T47D (cell line): ENCODE measurements at places on chromosomes 5 and 9.
A peak's percentile ranks its signal among the peaks of the same experiment; 100 is the strongest.

GRCh38 chr5:6244339-6244714 is 134.0 kb downstream of the MED10 start:
- DNase-seq: no peak

DNA sequence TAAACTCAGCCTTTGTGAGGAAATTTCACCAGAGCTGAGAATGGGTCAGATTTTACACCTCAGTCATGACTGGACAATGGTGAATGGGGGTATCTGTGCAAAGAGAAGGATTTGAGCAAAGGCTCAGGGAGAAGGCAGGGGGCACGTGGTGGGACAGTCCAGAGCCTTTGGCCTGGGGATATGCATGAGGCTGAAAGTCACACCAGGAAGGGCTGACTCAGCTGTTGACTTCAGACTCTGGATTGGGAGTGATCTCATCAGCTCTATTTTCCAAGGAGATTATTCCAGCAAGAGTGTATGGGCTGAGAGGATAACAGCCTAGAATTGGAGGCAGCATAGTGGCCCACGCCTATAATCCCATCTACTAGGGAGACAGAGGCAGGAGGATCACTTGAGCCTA is 53.6 kb downstream of the SAXO1 start:
- DNase-seq: no peak

DNA sequence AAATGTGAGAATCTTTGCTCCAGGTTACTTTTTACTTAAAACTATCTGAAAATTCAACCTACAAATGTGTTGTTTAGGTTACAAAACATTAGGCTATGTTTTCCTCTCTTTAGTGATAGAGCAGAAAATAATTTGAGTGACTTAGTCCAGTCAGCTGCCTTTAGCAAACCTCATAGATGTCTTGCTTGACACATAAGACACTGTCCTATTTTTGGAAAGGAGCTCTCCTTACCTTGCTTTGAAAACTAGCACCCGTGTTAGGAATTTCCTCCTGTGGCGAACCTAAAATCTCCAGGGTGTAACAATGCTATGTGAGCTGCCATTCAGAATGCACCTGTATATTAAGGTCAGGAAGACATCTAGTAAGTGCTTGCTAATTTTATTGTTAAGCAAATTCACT is 221.2 kb upstream of the CD180 start:
- DNase-seq: no peak

DNA sequence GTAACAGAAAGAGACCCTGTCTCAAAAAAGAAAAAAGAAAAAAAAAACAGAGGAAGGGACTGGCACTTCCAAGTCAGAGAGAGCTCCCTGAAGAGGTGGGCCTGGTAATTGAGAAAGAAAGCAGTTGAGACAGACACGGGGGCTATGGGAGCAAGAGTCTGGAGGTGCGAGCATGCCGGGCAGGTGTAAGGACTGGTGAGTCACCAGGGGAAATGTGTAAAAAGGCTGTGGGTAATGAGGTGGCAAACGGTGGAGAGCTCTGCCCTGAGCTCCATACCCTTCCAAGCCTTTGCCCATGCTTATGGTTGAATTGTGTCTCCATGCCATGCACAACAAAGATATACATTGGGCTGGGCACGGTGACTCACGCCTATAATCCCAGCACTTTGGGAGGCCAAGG is 18.0 kb upstream of the JADE2 start:
- no peak for DNase-seq

GRCh38 chr5:164650427-164650826 is 1145.0 kb downstream of the MAT2B start:
- no peak for DNase-seq

GRCh38 chr9:131303381-131304321 is 14.1 kb downstream of the PLPP7 start:
- DNase-seq: no peak

GRCh38 chr9:134707031-134707680 is 65.6 kb downstream of the COL5A1 start:
- no peak for DNase-seq

DNA sequence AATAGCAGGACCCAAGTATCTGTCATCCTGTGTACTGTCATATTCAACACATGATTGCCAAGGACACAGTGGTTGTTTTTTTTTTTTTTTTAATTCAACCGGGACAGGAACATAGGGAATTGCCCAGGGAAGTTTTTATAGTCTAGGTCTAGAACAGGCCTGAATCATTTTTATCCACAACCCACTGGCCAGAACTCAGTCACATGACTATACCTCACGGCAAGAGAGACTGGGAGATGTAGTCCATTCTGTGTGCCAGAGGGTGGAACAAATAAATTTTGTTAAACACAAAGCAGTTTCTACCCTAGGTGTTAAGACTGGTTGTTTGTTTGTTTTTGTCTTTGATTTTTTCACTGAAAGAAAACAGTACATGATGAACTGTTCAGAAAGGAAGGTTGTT is 105.8 kb upstream of the SMARCA2 start:
- DNase-seq: no peak

GRCh38 chr9:98101416-98101815 is 17.6 kb downstream of the TRIM14 start:
- DNase-seq: no peak

GRCh38 chr5:78903861-78904260 is 81.2 kb downstream of the ARSB start:
- no peak for DNase-seq

DNA sequence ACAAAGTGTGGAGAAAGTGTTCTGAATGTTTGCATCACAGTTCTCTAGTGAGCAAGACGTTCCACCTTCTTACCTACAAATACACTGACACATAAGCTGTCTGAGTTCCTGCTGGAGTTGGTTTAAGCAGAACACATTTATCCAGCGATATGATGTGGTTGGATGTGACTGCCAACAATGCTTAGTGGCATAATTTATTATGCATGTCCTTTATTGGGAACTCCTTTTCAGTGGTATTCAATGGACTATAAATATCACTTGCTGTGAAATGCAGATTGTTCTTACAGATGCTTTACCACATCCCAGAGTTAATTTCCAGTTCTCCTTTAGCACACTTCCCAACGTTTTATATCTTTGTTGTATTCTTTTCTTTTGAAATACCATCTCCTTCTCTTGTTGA is 222.2 kb downstream of the LURAP1L start:
- no peak for DNase-seq

DNA sequence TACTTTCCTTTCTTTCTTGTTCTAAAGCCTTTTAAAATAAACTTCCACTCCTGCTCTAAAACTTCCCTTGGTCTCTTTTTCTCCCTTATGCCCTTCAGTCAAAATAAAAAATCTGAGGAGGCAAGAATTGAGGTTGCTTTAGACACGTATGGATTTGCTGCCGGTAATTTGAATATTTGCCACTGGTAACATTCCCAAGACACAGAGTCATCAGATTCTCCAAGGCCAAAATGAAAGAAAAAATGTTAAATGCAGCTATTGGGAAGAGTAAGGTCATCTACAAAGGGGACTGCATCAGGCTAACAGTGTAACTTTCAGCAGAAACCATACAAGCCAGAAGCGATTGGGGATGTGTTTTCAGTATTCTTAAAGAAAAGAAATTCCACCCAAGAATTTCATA is 311.1 kb downstream of the CDH18 start:
- DNase-seq: no peak

GRCh38 chr9:114887963-114888362 is 42.4 kb downstream of the TNFSF8 start:
- DNase-seq: no peak

DNA sequence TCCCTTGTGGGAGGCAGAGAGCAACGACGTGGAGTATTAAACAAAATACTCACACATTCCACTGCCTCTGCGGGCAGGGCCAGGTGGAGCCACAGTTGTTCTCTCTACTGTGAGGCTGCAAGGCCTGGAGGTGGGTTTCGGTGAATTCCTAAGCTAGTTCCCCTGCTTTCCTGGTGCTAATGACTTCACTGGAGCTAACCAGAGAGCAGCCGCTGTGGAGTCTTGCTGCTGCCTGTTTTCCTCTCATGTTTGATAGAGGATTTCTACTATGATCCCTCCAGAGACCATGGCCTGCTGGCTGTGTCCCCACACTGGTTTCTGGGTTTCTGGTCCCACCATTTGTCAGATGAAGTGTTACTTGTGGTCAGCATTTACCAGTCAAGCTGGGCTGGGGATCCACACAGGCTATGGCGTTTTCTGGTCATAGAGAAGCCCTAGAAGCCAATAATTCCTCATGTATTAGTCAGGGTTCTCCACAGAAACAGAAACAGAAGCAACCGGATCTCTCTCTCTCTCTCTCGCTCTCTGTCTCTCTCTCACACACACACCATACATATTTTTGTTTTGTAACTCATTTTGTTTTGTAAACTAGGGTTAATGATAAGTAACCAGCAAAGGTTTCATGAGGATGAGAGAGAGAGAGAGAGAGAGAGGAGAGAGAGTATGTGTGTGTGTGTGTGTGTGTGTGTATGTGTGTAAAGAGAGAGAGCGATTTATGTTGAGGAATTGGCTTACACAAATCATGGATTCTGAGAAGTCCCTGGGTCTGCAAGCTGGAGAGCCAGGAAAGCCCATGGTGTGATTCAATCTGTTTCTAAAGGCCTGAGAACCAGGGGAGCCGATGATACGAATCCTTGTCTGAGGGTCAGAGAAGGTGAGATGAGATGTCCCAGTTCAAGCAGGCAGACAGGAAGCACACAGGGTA is 403.0 kb downstream of the GADD45G start:
- no peak for DNase-seq

- DNase-seq: no peak
Measured at GRCh38 chr5:55933377-55934114, 61.2 kb downstream of the IL6ST start.

GRCh38 chr9:38146844-38147243 is 77.8 kb upstream of the SHB start:
- no peak for DNase-seq

DNA sequence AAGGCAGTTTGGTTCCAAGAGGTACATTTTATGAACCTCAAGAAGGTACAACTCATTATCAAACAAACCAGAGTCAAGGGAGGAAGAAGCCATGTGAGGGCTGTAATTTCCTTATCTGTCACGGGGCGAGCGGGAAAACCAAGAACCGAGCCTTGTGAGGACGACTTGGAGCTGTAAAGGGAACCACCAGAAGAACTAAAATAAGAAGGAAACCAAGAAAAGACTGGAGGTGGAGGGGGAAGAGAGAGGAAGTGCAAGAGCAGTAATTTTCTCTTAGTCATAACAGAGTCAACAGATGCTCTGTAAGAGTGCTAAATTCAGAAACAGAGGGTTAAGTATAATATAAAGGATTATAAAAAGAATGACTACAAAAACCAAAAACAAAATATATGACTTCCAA is 127.1 kb downstream of the DIRAS2 start:
- no peak for DNase-seq

DNA sequence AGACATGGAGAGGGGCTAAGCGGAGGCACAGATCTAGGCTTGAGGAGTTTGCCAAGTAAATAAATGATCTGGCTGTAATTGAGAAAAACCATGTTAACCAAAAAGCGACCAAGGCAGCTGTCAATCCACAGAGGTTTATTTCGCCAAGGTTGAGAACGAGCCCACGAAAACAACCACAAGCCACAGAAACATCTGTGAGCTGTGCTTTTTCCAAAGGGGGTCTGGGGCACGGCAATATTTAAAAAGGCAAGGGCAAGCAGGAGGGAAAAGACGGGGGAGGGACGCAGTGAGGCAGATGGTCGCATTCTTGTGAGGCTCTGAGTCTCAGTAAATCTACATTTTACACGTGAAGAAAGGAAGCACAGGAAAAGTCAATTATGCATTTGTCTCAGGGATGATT is 25.4 kb downstream of the CCT5 start:
- DNase-seq: no peak

DNA sequence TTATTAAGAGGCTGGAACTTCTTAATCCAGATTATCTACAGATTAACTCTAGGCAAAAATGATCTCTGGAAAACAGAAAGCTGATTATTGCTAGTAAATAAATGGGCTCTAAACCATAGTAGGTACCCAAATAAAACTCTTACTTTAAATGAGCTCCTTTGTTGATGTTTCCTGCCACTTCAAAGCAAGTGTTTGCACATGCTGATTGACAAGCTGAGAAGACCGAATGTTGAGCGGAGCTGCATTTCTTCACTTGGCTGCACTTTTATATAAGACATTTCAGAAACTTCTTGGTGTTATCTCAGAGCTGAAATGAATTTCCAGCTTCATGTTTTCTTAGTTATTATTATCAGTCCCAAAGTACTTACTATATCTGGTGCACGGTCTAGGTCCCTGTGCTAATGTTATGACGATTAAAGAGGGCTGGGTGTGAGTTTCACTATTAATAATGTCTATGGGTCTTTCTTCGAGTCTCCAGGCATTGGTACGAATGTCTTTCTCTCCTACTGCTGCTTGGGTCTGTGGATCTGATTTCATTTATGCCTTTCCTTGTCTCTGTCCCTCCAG is 58.6 kb upstream of the CTXN3 start:
- DNase-seq: no peak

DNA sequence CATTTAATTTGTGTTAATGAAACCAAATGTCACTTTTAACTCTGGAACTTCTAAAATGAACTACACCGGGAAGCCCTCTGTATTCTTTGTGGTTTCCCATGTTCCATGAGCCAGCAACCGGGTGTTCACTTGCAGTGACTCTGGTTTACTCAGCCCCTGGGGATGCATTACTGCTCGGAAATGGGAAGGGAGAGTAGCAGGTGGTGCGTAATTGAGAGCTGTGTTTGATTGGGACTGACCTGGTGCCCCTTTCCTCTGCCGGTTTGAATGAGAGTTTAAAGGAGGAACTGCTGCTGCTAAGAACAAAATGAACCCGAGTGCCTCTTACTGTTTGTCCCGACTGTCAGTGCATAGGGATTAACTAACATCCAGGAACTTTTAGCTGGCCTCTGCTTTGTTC is 100.1 kb upstream of the DHFR start:
- DNase-seq: no peak

DNA sequence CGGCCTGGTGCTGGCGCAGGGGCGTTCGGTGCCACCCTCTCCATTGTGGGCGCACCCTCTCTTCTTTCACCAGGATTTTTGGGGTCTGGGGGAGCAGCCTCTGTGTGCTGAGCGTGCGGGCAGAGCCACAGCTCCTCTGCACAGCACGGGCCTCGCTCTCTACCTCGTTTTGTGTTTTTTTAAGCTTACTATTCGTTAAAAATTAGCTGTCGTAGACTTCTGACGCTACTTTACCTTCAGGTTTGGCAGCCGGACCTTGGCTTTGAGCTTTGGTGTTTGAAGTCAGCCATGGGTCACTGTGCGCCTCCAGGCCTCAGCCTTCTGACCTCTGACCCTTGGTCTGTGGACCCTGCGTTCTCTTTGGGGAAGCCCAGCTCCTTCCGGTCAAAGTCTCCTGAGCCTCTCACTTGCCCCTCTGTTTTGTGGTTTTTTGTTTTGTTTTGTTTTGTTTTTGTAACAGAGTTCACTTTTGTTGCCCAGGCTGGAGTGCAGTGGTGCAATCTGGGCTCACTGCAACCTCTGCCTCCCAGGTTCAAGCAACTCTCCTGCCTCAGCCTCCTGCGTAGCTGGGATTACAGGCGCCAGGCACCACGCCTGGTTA is 88.2 kb upstream of the CACNA1B start:
- DNase-seq: no peak

GRCh38 chr9:116741086-116741740 is 54.1 kb downstream of the TRIM32 start:
- DNase-seq: no peak

DNA sequence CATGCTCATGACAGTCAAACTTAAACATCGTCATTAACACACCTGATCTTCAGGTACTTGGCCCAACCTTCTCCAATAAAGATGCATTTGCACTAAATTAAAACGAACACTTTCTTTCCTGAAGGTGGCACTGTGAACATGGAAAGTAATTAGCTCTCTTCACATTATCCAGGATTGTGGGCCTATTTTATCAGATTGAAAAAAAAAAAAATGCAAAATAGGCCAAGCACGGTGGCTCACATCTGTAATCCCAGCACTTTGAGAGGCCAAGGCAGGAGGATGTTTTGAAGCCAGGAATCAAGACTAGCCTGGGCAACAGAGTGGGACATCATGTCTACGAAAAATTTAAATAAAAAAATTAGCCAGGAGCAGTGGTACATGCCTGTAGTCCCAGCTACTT is 14.4 kb upstream of the CDC20B start:
- DNase-seq: peak; percentile 88
